ENCODE measurements at places on chromosomes 1 and 21. TPM values are rescaled to one million over a fixed set of nuclear protein-coding genes. Genes with fewer than 3 reads are reported as not detected.

DNA sequence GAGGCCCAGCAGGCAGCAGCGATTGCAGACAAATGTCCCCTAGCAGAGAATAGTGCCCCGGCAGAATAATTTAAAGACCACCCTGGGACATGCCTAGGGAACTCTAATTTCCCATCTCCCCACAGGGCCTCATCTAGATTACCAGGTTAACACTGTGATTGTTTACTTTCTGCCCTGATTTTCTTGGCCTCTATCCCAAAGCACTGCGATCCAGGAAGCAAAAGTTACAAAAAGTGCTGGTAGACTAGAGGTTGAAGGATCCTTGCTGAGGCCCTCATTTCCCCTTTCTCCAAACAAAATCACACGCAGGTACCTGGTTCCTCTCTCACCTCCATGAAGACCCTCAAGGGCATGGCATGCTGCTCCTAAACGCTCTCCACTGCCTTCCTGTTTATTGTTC lies 229.7 kb downstream of the C1orf94 start:
- no peak overlapping the region for H3K27ac ChIP-seq
- H3K4me1 ChIP-seq: no peaks in the 10 kb centered on the region
- no peak for DNase-seq
- H3K4me3 ChIP-seq: no peak overlapping the region
- no peaks in the 10 kb centered on the region for H3K36me3 ChIP-seq

- H3K27ac ChIP-seq: peak overlapping the region; percentile 18
- no peak overlapping the region for H3K4me3 ChIP-seq
- no peaks in the 10 kb centered on the region for H3K27me3 ChIP-seq
- peaks cover 6% of the 10 kb centered on the region for H3K36me3 ChIP-seq
- DNase-seq: no peak
Measured at GRCh38 chr1:50620680-50621329, 197.6 kb upstream of the DMRTA2 start.

KRTAP19-1 gene
- not detected for polyA plus RNA-seq

DNA sequence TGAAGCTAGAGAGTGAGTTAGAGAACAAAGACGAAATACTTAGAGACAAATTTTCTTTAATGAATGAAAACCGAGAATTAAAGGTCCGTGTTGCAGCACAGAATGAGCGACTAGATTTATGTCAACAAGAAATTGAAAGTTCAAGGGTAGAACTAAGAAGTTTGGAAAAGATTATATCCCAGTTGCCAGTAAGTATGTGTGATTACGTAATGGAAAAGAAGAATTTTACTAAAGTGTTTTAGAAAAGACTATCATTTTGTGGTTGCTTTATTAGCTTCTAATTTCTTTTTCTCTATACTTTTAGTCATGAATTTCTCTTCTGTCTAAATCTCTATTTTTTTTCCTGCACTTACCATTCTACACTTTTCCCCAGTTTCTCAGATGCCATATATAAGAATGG lies 26.7 kb downstream of the CCDC18 start:
- H3K4me1 ChIP-seq: no peaks in the 10 kb centered on the region
- H3K36me3 ChIP-seq: peaks cover 19% of the 10 kb centered on the region
- no peak for DNase-seq

FCRL1 gene
- 0.41 TPM for polyA plus RNA-seq

- DNase-seq: peak; percentile 86
- H3K27me3 ChIP-seq: peaks cover 31% of the 10 kb centered on the region
- H3K4me1 ChIP-seq: peaks cover 39% of the 10 kb centered on the region
- H3K4me3 ChIP-seq: peak overlapping the region; percentile 70
Measured at GRCh38 chr21:42062236-42063022, 8.7 kb upstream of the UMODL1 start.

- no peaks in the 10 kb centered on the region for H3K4me1 ChIP-seq
- no peak overlapping the region for H3K27ac ChIP-seq
- no peak overlapping the region for H3K4me3 ChIP-seq
- H3K27me3 ChIP-seq: peaks cover 13% of the 10 kb centered on the region
Measured at GRCh38 chr1:20399606-20400180, 86.3 kb downstream of the CAMK2N1 start.

- no peaks in the 10 kb centered on the region for H3K4me1 ChIP-seq
- H3K27ac ChIP-seq: no peak overlapping the region
- H3K4me3 ChIP-seq: no peak overlapping the region
- no peaks in the 10 kb centered on the region for H3K27me3 ChIP-seq
- H3K36me3 ChIP-seq: peaks cover 12% of the 10 kb centered on the region
Measured at GRCh38 chr1:99919220-99919619, 50.6 kb upstream of the SLC35A3 start.

FCRL5 gene
- not detected for polyA plus RNA-seq

TMEM63A gene
- polyA plus RNA-seq: 11.1 TPM

DNA sequence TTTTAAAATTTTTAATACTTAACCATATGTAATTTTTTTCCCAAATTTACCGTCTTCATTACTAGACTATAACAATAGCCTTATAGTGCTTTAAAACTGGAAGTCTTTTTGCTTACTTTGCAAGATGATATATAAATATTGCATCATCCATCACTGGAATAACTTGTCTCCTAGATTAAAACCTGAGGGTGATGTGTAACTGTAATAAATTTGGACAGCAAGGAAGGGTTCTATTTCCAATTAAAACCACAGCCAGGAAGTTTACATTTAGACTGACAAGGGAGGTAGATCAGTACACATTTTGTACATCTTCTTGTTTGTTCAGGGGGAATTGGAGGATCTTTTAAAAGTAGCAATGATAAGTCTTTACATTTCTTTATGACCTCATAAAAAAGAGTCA lies 21.9 kb downstream of the NTNG1 start:
- H3K27ac ChIP-seq: no peak overlapping the region
- no peaks in the 10 kb centered on the region for H3K4me1 ChIP-seq
- H3K27me3 ChIP-seq: no peaks in the 10 kb centered on the region
- H3K4me3 ChIP-seq: no peak overlapping the region

LAMC2 gene
- not detected for polyA plus RNA-seq

DNA sequence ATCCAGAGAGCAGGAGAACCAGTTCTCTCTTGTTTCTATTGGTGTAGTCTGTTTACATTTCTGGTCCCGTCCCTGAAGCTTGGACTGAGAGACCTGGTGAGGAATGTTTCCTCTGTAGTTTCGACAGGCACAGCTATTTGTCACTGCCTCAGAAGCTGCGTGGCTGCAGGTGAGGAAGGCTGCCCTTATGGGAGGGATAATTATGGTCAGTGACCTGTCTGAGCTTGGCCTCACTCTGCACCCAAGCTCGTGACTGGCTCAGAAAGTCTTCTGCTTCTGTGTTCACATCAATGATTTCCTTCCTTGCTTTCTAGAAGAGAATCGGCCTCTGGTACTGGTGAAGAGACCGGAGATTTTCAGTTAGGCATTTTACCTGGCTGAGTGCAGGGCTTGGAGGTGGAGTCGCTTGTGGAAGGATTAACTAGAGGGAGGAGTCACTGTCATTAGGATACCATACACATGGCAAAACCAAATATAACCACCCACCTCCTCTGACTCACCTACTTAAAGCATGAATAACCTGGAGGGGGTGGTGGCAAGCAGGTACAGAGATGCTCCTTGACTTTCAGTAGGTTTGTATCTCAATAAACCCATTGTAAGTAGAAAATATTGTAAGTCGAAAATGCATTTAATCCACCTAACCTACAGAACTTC lies 19.9 kb upstream of the WDR26 start:
- H3K27me3 ChIP-seq: no peaks in the 10 kb centered on the region
- H3K4me1 ChIP-seq: peaks cover 13% of the 10 kb centered on the region
- DNase-seq: no peak
- H3K27ac ChIP-seq: no peak overlapping the region
- H3K4me3 ChIP-seq: no peak overlapping the region

TTC22 gene
- 5.2 TPM for polyA plus RNA-seq

MXRA8 gene
- polyA plus RNA-seq: not detected

DNA sequence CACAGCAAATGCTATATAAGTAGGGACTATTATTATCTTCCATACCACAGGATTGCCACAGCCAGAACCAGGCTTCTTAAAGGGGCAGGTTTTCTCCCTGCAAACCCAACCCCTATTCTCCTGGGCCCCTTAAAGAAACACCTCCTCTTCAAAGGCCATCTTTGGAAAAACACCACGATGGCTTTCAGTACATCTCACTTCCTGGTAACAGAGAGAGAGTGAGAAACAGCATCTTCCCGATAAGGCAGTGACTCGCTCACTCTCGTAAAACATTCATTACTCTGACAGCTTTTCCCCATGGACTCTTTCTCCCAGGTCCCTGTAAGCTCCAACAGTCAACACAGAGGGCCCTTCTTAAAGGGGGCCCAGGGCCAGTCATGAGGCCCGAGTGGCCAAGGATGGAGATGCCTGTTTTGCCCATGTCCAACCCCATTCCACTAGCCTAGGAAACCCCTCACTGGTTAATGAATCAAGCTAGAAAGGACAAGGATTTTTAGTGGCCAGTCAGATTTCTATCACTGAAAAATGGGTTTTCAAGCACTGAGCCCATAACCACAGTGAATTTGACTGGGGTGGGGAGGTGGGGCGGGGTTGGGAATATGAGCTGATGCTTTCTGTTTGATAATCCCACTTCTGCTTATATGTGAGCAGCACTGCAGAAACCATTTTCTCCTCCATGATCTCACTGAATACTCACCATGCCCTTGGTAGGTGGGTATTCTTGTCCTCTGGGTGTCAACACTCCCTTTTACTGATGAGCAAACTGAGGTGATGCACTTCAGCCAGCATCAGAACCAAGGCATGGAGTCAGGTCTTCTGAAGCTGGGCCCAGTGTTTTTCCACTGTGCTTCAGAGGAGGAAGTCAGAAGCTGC lies 3.6 kb upstream of the NAV1 start:
- peaks cover 21% of the 10 kb centered on the region for H3K27me3 ChIP-seq
- H3K4me3 ChIP-seq: no peak overlapping the region
- H3K27ac ChIP-seq: no peak overlapping the region
- H3K4me1 ChIP-seq: peaks cover 14% of the 10 kb centered on the region
- H3K36me3 ChIP-seq: peaks cover 10% of the 10 kb centered on the region
- DNase-seq: no peak

EFCAB14 gene
- 98.8 TPM for polyA plus RNA-seq

DNA sequence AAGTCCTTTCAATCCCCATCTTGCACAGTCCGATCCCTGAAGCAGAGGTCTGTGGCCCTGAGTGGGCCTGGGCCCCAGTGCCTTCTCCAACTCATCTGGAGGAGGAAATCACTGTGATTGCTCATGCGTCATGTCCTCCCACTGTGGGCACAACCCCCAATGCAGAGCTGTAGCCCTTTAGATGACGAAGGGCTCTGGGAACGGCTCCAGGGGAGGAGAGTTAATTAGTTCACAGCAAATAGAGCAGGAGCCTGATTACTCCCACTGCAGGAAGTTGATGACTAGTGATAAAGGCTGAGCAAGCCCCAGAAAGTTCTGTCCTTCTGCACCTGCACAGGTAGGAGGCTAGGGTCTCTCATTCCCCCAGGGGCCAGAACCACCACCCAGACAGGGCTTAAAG lies 111.5 kb downstream of the CCDC185 start:
- no peak overlapping the region for H3K4me3 ChIP-seq
- DNase-seq: no peak
- H3K4me1 ChIP-seq: no peaks in the 10 kb centered on the region
- no peaks in the 10 kb centered on the region for H3K36me3 ChIP-seq
- H3K27me3 ChIP-seq: no peaks in the 10 kb centered on the region

DNA sequence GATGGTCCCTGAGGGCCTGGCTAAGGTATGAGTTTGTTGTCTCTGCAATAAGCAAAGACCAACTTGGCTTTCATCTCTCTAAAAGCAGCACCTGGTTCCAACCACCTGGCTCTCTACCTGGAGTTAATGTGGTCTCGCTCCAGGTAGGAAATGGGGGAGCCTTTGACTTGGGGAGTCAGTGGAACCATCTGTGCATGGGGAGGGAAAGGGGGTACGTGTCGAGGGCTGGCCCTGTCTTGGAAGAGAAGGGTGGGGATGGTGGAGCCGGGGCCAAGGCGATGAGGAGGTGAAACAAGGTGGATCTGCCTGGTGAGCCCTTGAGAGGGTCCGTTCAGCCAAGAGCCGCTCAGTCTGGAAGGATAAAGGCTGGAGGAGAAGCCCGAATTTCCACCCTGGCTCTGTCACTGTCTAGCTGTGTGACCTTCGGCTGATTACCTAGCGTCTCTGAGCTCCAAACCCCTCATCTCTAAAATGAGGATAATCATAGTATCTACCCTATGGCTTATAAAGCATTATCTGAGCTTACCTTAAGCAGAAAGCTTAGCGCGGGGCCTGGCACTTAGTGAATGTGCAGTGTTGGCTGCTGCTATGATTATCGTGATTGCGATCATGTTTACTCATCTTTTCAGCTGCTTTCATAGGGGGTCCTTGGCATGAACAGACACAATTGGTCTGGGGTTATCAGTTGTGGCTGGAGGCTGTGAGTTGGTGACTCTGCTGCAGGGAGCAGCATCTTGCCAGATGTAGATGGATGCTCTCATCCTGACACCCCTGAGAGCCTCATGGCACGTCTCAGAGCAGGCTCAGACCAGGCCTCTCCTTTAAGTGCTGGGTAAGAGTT lies 78.7 kb downstream of the ACTL8 start:
- no peak overlapping the region for H3K4me3 ChIP-seq
- H3K4me1 ChIP-seq: no peaks in the 10 kb centered on the region
- no peak for DNase-seq
- no peak overlapping the region for H3K27ac ChIP-seq
- no peaks in the 10 kb centered on the region for H3K36me3 ChIP-seq
- peaks cover 5% of the 10 kb centered on the region for H3K27me3 ChIP-seq

DNA sequence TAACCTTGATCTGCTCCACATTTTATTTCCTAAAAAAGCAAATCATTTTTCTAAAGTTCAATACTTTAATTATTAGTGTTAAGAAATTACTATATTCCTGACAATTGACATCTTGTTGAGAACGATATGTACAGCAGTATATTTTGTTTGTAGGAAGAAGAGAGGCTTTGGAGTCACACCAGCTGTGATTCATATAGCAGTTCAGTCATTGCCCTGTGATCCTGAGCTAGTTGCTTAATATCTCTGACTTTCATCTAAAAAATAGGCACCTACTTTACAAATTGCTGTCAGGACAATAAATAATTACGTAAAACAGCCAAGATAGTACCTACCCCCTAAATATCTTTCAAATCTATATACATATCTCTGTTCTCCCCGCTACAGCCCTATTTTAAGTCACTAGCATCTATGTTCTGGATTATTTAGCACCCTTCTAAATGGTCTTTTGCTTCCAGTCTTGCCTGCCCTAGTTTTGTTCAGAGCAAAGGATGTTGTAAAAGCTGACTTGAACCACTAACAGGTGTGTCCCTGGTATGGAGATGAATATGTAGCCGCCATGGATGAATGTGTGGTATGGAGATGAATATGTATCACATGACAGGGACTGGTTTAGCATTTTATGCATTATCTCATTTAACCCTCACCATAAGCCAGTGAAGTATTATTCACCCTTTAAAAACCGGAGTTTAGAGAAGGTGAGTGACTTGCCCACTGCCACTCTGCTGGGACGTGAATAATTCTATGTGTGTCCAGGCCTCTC lies 42.2 kb downstream of the RNF220 start:
- H3K27me3 ChIP-seq: peaks cover 3% of the 10 kb centered on the region
- H3K36me3 ChIP-seq: no peaks in the 10 kb centered on the region
- no peaks in the 10 kb centered on the region for H3K4me1 ChIP-seq
- H3K4me3 ChIP-seq: no peak overlapping the region
- no peak overlapping the region for H3K27ac ChIP-seq
- DNase-seq: no peak

- no peak for DNase-seq
- H3K4me3 ChIP-seq: no peak overlapping the region
- H3K36me3 ChIP-seq: no peaks in the 10 kb centered on the region
- no peaks in the 10 kb centered on the region for H3K27me3 ChIP-seq
- H3K4me1 ChIP-seq: no peaks in the 10 kb centered on the region
- H3K27ac ChIP-seq: no peak overlapping the region
Measured at GRCh38 chr1:90174246-90174645, 179.3 kb downstream of the ZNF326 start.

- no peak overlapping the region for H3K4me3 ChIP-seq
- no peaks in the 10 kb centered on the region for H3K4me1 ChIP-seq
- H3K36me3 ChIP-seq: peaks cover 65% of the 10 kb centered on the region
- H3K27ac ChIP-seq: no peak overlapping the region
Measured at GRCh38 chr21:33437140-33437539, 33.9 kb downstream of the IFNGR2 start.

OR2L3 gene
- polyA plus RNA-seq: not detected

Data from immature natural killer cell (primary cell).